Pericardium fibroblast (primary cell): ENCODE measurements at places on chromosomes 2 and 18. TPM values are rescaled to one million over a fixed set of nuclear protein-coding genes. Genes with fewer than 3 reads are reported as not detected.

TDRD15 gene
- not detected in 2 replicates for total RNA-seq

BCL11A gene
- total RNA-seq: 0.12 and 1.3 TPM in 2 replicates

CPO gene
- total RNA-seq: not detected in 2 replicates

KYNU gene
- not detected in 2 replicates for total RNA-seq

GKN1 gene
- not detected in 2 replicates for total RNA-seq

RNF103 gene
- 18.5 and 21.4 TPM in 2 replicates for total RNA-seq

ABCG8 gene
- not detected in 2 replicates for total RNA-seq

GPD2 gene
- total RNA-seq: 14.3 and 36.6 TPM in 2 replicates

ITGA4 gene
- total RNA-seq: 9.7 and 11.3 TPM in 2 replicates

MAB21L4 gene
- total RNA-seq: not detected in 2 replicates

SCTR gene
- not detected in 2 replicates for total RNA-seq
